OCI-M1 (cell line): ENCODE measurements at places on chromosomes 5 and 9.

DNA sequence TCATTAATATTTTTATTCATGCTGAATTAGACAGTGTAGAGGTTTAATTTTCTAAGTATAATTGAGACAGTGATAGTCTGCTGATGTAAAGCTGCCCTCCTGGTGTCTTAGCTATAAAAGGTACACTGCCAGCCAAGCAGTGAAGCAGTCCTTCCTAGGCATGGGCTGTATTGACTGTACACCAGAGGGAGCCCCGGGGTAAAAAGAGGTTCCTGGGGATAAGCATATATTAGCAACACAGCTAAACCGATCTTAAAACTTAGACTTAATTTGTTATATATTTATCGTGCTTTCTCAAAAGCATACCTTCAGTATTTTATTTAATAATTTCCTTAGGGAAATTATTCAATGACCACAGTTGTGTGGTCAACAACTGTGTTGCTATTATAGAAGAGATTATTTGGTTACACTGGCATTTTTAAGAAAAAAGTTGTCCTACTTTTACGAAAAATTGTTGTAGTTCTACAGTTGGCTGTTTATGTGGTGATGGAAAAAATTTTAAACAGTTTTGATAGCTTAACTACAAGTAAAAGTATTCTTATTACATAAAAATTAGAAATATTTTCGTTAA lies 68.8 kb downstream of the ELL2 start:
- DNase-seq, result peak; percentile 69

DNA sequence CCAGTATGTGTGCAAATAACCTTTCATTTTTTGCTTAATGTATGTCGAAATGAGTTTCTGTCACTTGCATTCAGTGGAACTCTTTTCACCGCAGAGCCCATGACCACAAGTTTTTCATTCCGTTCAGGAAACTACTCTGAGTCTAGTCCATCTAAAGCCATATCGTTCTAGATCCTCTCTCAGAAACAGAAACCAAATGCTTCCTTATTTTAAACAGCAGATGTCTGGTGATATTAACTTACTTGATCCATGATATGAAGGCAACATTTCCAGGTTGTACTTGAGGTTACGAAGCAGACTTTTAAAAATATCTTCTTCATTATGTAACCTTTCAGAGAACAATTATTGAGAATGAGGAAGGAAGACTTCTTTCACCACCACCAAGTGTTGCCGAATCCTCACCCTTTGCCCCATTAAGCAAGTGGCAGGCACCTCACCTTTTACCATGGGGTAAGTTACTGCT lies 72.4 kb upstream of the GNAQ start:
- peak; percentile 90 for DNase-seq

- peak; percentile 0 for DNase-seq
These were observed 112.3 kb downstream of the MARCHF3 start for GRCh38 chr5:126917918-126918614.

DNA sequence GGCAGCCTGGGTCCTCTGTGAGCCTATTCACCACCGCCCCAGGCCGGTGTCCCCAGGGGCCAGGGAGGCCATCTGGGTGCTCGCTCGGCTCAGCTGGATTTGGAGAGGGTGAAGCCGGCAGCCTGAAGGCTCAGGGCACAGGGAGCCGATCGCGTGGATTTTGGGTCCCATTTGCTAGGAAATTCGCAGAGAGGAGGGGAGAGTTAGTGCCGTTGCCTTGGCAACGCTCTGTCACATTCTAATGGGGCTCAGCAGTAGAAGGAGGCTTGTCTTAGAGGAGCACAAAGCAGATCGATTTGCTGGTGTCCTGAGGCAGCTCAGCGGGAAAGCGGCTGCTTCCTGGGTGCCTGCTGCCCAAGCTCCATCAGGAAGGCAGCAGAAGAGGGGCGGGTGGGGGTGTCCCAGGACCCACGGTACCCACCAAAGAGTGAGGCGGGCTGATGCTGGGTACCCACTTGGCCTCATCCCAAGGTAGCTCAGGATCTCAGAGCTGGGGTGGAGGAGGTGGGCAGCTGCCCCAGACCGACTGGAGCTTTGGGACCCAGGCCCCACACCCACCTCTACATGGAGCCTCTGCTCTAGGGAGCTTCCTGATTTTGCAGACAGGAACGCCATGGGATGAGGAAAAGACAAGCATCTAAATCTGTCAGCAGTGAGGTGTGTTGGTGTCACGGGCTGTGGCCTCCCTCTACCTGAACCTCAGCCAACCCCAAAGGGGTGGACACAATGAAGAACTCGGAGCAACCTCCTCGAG lies 17.1 kb upstream of the OLFM1 start:
- DNase-seq, result no peak

GRCh38 chr5:54727874-54728587 lies 210.5 kb downstream of the SNX18 start:
- no peak for DNase-seq
